ENCODE measurements at places on chromosomes 6 and 20. TPM values are rescaled to one million over a fixed set of nuclear protein-coding genes. Genes with fewer than 3 reads are reported as not detected.

Gene BMP2
- total RNA-seq: 3.2 TPM

Gene SLC35F1
- total RNA-seq: 3.6 TPM

Gene ANGPT4
- total RNA-seq: 0.24 TPM

Gene NR2E1
- not detected for total RNA-seq

Gene CFAP206
- 0.48 TPM for total RNA-seq

Gene PRL
- not detected for total RNA-seq

Gene TAPBP
- 65.8 TPM for total RNA-seq

GRCh38 chr6:46410334-46410953 lies 80.8 kb downstream of the RCAN2 start:
- DNase-seq: no peak

GRCh38 chr6:27209196-27209595 lies 38.3 kb upstream of the PRSS16 start:
- DNase-seq: no peak

- DNase-seq: no peak
These were observed 86.1 kb downstream of the SLX4IP start for GRCh38 chr20:10521068-10521831.

DNA sequence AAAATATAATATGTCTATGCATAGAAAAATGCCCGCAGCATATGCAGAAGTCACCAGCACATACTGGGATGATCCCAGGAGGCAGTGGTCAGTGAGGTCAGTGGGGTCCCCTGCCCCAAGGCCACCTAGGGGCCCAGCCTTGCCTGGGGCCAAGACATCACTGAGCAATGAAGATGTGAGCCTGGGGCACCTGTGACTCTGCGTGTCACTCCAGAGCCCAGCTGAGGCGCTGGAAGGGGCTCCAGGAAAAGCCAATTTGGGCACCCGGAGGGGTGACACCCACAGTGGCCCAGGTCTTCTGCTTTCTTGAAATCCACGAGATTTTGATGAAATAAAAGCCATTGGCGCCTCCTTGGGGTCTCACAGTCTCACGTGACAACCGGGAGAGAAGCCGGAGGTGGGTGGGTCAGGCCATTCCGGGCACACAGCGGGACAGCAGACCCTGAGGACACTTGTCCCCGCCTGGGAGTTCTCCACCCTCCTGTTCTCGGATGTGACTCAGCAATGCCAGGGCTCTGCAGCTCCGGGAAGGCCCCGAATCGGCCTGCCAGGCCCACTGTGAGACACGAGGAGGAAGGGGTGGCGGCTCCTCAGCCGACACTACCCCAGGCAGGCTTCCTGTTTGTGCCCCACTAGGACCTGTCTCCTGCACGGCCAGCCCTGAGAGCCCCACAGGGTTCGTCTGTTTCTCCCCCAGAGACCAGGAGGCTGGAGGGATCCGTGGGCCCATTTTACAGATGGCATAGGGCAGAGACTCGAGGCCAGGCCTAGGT lies 24.4 kb upstream of the SLCO4A1 start:
- peak; percentile 93 for DNase-seq

DNA sequence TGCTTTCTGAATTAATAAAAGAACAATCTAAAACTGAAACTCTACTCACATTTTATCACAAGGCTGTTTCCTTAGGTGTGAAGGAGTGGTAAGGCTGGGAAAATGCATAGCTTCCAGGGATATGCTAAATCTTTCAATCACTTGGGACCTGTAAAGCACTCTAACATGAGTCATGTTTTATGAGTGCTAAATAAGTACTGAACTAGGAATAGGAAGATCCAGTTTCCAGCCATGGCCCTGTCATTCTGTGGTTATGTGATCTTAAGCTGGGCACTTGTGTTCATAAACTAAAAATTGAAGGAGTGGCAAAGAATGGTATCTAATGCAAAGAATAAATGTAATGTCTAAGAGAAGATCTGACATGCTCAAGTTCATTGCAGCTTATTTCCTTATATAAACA lies 6.1 kb upstream of the TMEM200A start:
- DNase-seq: no peak

DNA sequence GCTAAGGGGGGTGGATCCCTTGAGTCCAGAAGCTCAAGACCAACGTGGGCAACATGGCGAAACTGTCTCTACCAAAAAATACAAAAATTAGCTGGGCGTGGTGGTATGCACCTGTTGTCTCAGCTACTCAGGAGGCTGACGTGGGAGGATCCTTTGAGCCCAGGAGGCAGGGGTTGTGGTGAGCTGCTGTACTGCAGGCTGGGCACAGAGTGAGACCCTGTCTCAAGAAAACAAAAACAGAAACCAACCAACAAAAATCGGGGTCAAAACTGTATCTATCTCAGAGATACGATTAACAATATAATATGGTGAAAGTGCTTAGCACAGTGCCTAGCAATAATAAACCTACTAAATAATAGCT lies 20.7 kb upstream of the BCAS1 start:
- no peak for DNase-seq

DNA sequence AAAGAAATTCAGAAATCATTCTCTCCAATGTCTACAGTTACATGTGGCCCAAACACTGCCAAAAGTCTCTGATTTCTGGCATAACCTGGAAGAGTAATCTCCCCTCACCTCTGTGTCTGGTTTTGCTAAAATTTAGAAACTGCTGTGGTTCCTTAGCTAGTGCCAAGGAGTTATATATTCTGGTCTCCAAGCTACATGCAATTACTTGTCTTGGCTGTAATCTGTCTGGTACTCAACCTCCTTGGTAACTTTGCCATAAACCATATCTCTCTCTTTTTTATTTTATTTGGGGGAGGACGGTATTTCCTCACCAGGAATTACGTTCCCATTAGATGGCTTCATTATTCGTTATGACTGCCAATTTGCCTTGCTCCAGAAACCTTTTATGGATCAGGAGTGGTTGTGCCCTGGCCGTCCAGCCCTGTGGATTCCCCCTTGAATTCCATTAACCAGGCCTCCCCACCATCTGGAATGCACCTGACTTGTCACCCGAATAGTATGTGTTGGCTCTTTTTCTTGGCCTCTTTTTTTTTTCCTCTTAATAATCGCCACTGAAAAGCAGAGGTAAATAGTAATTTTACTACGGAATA lies 400.0 kb downstream of the CD83 start:
- DNase-seq: no peak

GRCh38 chr20:33842346-33842745 lies 31.2 kb downstream of the CHMP4B start:
- DNase-seq: no peak

DNA sequence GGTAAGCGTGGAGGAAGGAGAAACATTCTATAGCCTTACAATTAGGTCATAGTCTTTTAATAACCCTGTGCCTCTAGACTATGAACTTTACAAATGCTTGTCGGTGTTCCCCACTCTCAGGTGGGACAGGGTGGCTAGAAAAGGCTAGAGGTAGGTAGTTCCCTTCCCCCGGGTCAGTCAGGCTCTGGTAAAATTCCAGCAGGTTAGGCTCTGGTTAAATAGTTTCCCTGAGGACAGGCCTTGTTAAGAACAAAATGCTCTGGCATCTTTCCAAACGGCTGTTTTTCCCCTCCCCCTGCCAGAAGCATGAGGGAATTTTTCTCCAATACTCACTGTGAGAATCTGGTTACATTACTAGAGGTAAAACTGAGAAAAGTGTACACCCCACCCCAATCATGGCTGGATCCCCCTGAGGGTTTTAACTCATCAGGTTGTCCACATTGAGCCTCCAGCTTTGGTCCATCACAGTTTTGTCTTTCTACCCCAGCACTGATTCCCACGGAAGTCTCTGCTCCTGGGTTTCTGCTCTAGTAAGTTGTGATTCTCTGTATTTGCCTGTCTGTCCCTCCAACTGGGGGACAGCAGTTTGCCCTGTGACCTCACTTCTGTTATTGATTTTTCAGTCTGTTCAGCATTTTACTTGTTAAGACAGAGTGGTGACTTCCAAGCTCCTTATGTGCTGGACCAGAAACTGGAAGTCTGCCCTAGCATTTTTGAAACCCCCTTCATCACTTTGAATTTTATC lies 84.7 kb upstream of the ADGRF1 start:
- DNase-seq: no peak

DNA sequence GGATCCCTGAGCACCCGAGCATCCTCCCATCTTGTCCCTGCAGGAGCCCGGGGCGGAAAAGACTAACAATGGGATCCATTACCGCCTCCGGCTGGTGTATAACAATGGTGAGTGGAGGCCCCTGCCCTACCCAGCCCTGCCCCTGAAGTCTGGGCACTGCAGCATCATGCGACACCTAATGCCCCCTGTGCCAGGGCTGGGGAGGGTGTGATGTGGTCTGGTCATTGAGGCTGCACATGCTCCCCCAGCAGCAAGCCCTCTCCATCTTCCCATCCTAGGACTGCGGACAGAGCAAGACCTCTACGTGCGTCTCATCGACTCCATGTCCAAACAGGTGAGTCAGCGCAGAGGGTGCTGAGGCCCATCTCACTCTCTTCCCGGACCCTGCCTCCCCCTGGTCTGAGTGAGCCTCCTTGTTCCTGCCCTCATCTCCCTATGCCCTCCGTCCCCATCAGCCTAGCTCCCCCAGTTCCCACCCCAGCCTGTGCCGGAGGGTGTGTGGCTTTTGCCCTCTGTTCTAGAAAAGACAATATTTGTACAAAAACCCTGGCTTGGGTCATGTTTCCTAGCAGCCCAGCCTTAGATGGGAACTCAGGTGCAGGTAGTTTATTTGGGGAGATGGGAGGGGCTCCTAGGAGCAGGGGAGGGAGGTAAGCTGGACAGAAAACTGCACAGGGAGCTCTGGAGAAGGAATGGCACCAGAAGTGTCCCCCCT lies 13.5 kb downstream of the EBF4 start:
- DNase-seq: no peak

GRCh38 chr20:37622728-37623127 lies 71.1 kb upstream of the CTNNBL1 start:
- no peak for DNase-seq

- no peak for DNase-seq
These were observed 3.6 kb upstream of the HINT3 start for GRCh38 chr6:125952764-125953501.

GRCh38 chr6:111623046-111623718 lies 17.5 kb upstream of the TRAF3IP2 start:
- no peak for DNase-seq

DNA sequence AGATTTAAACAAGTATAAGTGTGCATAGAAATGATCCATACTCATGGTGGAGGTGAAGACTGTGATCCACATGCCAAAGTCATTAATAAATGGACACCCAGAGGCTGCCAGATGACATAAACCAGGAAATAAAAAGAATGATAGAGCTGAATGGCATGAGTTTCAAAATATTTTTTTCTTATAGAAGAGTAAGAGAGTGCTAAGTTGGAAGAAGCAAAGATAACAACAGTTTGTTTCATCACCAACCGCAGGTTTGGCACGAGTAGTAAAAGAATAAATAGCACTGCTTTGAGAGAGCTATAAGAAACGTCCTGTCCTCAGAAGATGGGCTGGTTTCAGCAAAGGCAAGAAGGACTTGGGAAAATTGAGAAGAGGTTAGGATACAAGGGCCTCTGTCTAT lies 246.9 kb downstream of the UBE3D start:
- DNase-seq: no peak

- no peak for DNase-seq
These were observed 395.1 kb upstream of the SASH1 start for GRCh38 chr6:147947521-147947920.

- no peak for DNase-seq
These were observed 90.7 kb downstream of the TRMT6 start for GRCh38 chr20:5859608-5860007.

- no peak for DNase-seq
These were observed 77.0 kb upstream of the MAP3K7 start for GRCh38 chr6:90663873-90664272.

DNA sequence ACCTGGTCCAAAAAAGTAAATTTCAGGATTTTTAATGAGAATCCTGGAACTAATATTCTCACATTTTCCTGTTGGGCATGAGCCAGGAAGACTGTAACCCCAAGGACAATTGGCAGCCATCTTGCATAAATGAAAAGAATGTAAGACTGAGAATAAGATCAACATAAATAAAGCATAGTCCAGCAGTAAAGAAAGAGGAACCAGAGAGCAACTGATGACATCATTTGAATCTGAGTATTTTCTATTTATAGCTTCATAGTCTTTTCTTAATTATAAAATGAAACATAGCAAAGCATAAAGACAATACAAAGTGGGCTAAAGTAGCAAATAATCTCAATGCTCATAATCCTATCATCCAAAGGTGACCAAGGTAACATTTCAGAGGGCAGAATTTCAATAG lies 26.6 kb upstream of the FBXL4 start:
- DNase-seq: no peak

DNA sequence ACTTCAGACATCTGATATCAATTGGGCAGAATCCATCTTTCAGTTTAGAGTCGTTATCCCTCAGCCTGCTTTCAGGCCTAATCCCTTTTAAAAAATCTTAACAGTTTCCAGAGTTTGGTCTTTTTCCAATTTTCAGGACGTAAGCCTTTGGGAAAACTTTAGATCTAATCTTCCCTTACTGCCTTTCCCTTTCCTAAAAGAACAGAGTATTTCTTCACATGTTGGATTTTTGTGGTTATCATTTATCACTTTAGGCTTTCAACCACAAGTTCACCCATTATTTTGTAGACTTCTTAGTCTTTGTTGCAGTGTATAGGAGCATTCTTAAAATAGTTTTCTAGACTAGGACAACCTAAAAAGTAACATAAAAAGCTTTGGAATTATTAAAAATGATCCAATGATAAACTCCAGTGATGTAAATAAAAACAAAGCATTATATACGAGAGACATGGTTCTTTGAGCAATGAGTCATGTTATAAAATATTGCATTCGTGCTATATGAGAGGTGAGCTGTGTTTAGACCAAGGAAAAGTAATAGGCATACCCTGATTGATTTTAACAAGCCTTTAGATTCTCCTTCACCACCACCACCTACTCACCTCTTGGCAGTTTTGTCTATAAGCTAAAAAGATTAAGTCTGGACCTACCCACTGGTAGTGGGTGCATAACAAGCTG lies 90.4 kb upstream of the MCHR2 start:
- DNase-seq: no peak

DNA sequence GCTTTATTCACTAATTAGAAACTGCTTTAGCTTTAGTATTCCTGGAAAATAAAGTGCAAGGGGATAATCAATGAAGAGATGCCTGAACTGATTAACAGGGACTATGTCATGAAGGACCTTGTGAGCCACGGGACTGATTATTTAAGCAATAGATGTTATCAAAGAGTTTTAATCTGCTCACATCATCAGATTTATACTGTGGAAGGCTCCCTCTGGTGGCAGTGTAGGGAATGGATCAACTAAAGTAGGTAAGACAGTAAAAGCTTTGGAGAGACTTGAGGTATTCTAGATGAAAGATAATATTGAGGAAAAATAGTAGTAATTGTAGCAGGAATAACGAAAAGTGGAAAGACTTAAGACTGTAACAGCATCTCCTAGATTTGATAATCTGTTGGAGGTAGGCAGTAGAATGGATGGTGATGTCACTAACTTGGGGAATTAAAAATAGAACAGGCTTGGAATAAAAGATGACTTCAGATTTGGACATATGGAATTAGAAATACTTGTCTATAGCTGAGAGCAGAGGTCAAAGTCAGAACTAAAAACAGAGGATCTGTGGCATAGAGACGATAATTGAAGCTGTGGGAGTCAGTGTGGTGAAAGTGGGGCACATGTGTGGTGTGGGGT lies 80.3 kb upstream of the HTR1E start:
- no peak for DNase-seq
